ENCODE measurements at places on chromosomes 6 and 20. TPM values are rescaled to one million over a fixed set of nuclear protein-coding genes. Genes with fewer than 3 reads are reported as not detected.

Gene BPIFB1
- total RNA-seq = not detected

Gene GPLD1
- 0.28 TPM for total RNA-seq

Gene EDN1
- 87.4 TPM for total RNA-seq

Gene CTCFL
- not detected for total RNA-seq

Gene HTR1E
- not detected for total RNA-seq

Gene DCDC2
- 1.7 TPM for total RNA-seq

Gene TIAM2
- total RNA-seq = 3.5 TPM

Gene RBM12
- 29.9 TPM for total RNA-seq

Gene METTL24
- 0.85 TPM for total RNA-seq

Gene EPHA7
- 1.3 TPM for total RNA-seq

Gene GNAS
- 244 TPM for total RNA-seq

Gene YIPF3
- total RNA-seq = 95.0 TPM

Gene ZSCAN23
- total RNA-seq = 3.9 TPM

Gene XKR7
- total RNA-seq = under 0.01 TPM

Gene ISM1
- total RNA-seq = not detected

Gene TCP11
- total RNA-seq = 0.19 TPM

Gene ADGB
- not detected for total RNA-seq

Gene APOM
- total RNA-seq = 0.28 TPM

Gene TSHZ2
- total RNA-seq = 1.4 TPM

Gene RSPO4
- not detected for total RNA-seq

Gene SMAP1
- 17.8 TPM for total RNA-seq

Gene TXLNB
- under 0.01 TPM for total RNA-seq

Gene AGER
- 0.58 TPM for total RNA-seq

Gene NKX2-2
- not detected for total RNA-seq

Gene MEI4
- total RNA-seq = not detected

Gene SNPH
- 13.6 TPM for total RNA-seq

Gene MDFI
- total RNA-seq = 1.3 TPM

Gene OR2J3
- total RNA-seq = not detected

Gene SRC
- 11.0 TPM for total RNA-seq

Gene NEU1
- total RNA-seq = 93.9 TPM

Gene KHDC3L
- not detected for total RNA-seq

Gene L3MBTL1
- total RNA-seq = 10.4 TPM

Gene TUBB2B
- 6.9 TPM for total RNA-seq

Gene KPNA5
- total RNA-seq = 10.7 TPM

Gene PRR18
- total RNA-seq = not detected

Gene PRICKLE4
- total RNA-seq = 0.19 TPM

Gene SIRPD
- total RNA-seq = not detected

Gene POU5F1
- 0.38 TPM for total RNA-seq

Gene C6orf15
- not detected for total RNA-seq

Gene TSPO2
- total RNA-seq = not detected

Gene TAB2
- total RNA-seq = 16.3 TPM

Gene EEF1A2
- total RNA-seq = 0.38 TPM

Gene LAMA4
- 472 TPM for total RNA-seq

Gene SLC44A4
- total RNA-seq = not detected
